ENCODE measurements at places on chromosomes 4 and X. TPM values are rescaled to one million over a fixed set of nuclear protein-coding genes. Genes with fewer than 3 reads are reported as not detected.

The CLCN4 gene
- total RNA-seq, result 19.8 TPM

The AADAT gene
- 3.1 TPM for total RNA-seq

The MAB21L2 gene
- not detected for total RNA-seq

The HMX1 gene
- not detected for total RNA-seq

The COX7B2 gene
- total RNA-seq, result not detected

The TECRL gene
- total RNA-seq, result not detected

The PRR32 gene
- total RNA-seq, result not detected

The ANXA3 gene
- total RNA-seq, result 78.4 TPM

The ZNF185 gene
- 19.7 TPM for total RNA-seq

The GPC3 gene
- not detected for total RNA-seq

The TAPT1 gene
- 19.9 TPM for total RNA-seq

The SPIN2A gene
- total RNA-seq, result 0.76 TPM

The CLIC2 gene
- total RNA-seq, result 0.73 TPM

The RPS6KA6 gene
- 0.69 TPM for total RNA-seq

The WAS gene
- 0.73 TPM for total RNA-seq

The PRSS12 gene
- total RNA-seq, result 0.55 TPM

The ACE2 gene
- total RNA-seq, result not detected

The ATOH1 gene
- total RNA-seq, result not detected

The FAM184B gene
- total RNA-seq, result not detected

The STAP1 gene
- total RNA-seq, result not detected

The CENPVL3 gene
- total RNA-seq, result not detected

The SMPX gene
- not detected for total RNA-seq

The ATP8A1 gene
- total RNA-seq, result 11.5 TPM

The DBET gene
- total RNA-seq, result not detected

The GRID2 gene
- total RNA-seq, result not detected

The SLC4A4 gene
- total RNA-seq, result not detected

The KLF8 gene
- total RNA-seq, result 1.0 TPM

The SLC2A9 gene
- total RNA-seq, result 1.6 TPM

The GPR119 gene
- total RNA-seq, result not detected

The SMAD1 gene
- total RNA-seq, result 93.5 TPM

The HPRT1 gene
- 51.0 TPM for total RNA-seq

The MTMR8 gene
- total RNA-seq, result 1.1 TPM

The NPNT gene
- not detected for total RNA-seq

The SSX3 gene
- total RNA-seq, result not detected

The STATH gene
- not detected for total RNA-seq

The SLC16A2 gene
- 3.3 TPM for total RNA-seq

The ODAM gene
- not detected for total RNA-seq

The WDR1 gene
- 547 TPM for total RNA-seq

The SFRP2 gene
- not detected for total RNA-seq

The ZCCHC12 gene
- total RNA-seq, result 0.29 TPM

The MAGEC3 gene
- not detected for total RNA-seq

The L1CAM gene
- total RNA-seq, result not detected

The NOCT gene
- total RNA-seq, result 20.1 TPM

The S100G gene
- total RNA-seq, result not detected

The CSAG1 gene
- not detected for total RNA-seq

The PORCN gene
- total RNA-seq, result 7.6 TPM

Measured in endothelial cell of umbilical vein (primary cell).